ENCODE measurements at places on chromosomes 16 and 17.

DNA sequence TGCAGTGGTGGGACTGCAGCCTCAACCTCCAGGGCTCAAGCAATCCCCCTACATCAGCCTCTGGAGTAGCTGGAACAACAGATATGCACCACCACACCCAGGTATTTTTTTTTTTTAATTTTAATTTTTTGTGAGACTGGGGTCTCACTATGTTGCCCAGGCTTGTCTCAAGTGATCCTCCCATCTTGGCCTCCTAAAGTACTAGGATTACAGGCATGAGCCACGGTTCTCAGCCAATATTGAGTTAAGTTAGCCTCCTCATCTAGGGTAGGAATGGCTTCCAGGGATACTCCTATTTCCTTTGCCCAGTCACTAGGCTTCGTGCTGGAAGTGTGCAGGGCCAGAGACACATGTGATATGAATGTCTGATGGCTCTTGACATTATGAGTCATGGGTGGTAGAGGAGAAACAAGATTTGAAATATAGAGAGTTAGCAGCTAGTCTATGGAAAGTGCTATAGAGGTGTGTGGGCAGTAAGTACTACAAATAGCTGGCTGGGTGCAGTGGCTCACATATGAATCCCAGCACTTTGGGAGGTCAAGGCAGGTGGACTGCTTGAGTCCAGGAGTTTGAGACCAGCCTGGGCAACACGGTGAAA lies 8.0 kb upstream of the HES7 start:
- no peak for DNase-seq

DNA sequence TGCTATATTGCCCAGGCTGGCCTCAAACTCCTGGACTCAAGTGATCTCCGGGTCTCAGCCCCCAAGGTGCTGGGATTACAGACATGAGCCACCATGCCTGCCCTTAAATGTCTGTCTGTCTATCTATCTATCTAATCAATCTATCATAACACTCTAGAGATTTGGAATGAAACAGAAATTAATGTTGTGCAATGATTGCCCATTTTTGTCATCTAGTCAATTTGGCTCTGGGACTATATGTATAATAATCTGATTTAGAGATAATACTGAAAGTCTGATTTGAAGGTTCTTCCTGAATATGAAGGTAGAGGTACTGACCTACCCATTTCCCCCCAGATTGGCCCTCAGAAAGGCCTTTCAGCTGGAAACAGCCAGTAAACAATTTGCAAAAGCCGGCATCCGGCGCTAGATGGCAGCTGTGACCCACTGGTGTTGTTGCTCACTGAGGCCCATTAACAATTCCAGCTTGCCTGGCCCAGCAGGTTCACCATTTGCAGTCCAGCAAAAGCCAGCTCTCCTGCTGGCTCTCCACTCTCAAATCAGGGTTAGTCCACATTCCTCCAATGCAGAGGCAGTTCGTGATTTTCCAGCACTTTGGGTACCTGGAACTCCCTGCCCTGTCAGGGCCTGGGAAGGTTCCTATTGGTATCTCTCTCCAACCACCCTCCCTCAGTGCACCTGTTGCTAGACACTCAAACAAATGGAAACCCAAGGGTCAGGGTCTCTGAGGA lies 22.9 kb upstream of the C16orf87 start:
- peak; percentile 67 for DNase-seq

DNA sequence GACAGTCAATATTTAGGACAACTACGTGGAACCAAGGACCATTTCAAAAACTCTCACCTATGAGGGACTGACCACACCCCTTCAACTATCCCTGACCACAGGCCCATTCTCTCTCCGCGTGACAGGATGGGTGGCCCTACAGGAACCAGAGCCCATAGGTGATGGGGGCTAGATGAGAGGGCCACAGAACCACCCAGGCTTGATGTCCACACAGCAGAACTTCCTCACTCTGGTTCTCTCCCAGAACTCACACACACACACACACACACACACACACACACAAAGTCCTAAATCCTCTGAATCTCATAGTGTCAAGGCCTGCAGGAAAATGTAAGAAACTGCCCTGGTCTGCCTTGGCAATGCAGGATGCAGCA lies 1.5 kb downstream of the ZNF319 start:
- no peak for DNase-seq

- no peak for DNase-seq
Measured at GRCh38 chr16:26863931-26864330, 202.8 kb upstream of the C16orf82 start.

GRCh38 chr17:40326014-40326831 lies 17.2 kb downstream of the RARA start:
- no peak for DNase-seq

- no peak for DNase-seq
Measured at GRCh38 chr17:82014971-82015310, 7.7 kb downstream of the CENPX start.

- no peak for DNase-seq
Measured at GRCh38 chr17:72021417-72022041, 99.3 kb upstream of the SOX9 start.

- no peak for DNase-seq
Measured at GRCh38 chr17:50778471-50778870, 11.2 kb upstream of the ANKRD40CL start.

- no peak for DNase-seq
Measured at GRCh38 chr17:57538736-57539456, 206.2 kb downstream of the CCDC182 start.

GRCh38 chr17:13995856-13996271 lies 73.4 kb upstream of the COX10 start:
- DNase-seq = no peak

DNA sequence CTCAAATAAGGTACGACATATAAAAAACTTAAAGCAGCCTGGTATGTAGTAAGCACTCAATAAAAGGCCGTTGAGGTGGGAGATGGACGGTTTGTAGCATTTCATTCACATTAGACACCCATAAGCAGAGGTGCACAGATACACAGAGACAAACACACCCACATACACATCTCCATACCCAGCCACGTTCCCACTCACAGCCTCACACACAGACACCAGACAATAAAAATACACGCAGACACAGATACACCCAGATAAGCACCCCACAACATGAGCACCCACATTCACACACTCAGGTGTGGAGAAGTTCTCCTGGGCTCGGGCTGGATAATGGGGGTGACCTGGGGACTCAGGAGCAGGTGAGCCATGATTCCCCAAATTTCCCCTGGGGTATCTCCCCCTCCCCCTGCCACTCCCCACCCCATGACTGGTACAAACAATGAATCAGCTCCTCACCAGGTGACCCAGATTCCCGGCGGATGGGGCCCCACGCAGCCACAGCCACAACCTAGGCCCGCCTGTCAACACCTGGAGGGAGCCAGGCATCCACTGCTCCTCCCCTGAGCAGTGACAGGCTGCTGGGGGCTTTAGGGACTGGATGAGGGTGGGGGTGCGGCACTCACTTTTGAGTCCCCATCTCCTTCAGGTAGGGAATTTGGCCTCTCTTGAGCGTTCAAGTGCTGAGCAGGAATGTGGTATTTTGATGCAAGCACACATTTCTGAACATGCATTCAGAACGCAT lies 2.7 kb downstream of the DLX3 start:
- no peak for DNase-seq

DNA sequence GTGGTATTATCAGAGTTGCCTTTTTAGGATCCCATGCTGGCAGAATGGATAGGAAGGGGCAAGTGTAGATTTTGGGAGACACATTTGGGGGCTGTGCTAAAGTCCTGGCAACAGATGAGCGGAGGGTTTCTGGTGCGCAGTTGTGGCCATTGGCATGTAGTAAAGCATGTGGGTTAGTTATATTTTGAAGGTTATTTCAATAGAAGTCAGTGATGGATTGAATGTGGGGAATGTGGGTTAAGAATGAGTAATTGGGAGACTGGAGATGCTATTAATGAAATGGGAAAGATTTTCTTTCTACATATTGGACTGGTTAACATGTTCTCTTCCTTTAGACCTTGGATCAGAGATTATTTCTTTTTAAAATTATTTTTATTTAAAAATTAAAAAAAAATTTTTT lies 10.0 kb downstream of the DUS2 start:
- no peak for DNase-seq

DNA sequence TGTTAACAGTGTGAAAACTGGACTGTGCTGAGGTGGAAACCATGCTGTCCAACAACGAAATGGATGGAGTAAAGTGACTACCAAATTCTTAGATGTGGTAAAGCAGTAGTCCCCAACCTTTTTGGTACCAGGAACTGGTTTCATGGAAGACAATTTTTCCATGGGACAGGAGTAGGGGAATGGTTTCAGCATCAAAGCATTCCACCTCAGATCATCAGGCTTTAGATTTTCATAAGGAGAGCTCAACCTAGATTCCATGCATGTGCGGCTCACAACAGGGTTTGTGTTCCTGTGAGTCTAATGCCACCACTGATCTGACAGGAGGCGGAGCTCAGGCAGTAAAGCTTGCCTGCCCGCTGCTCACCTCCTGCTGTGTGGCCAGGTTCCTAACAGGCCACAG lies 11.5 kb downstream of the SLX4 start:
- DNase-seq = no peak

DNA sequence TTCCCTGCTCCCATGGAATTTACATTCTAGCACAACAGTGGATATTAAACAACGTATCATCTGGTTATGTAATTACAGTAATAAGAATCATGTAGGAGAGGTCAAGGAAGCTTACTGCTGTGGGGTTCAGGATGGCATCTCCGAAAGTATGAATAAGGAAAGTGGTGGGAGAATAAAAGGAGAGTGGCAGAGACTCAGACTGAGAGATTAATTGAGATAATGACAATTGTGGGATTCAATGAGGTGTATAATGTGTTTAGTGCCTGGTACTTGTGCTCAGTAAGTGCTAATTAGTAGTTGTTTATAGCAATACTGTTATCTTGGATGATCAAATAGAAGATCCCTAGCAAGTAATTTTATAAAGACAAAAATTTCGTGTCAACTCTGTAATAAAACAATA lies 45.3 kb downstream of the NF1 start:
- no peak for DNase-seq

DNA sequence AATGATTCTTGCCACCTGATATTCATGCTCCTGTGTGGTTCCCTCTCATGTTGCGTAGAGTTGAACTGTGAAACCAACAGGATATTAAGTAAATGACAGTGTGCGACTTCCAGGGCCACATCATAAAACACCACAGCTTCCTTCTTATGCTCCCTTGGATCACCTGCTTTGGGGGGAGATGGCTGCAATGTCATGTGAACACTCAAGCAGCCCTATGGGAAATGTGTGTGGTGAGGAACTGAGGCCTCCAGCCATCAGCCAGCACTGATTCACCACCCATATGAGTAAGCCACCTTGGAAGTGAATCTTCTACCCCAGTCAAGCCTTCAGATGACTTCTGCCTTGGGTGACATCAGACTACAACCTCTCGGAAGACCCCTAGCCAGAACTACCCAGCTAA lies 427.5 kb downstream of the UTP18 start:
- DNase-seq = no peak

DNA sequence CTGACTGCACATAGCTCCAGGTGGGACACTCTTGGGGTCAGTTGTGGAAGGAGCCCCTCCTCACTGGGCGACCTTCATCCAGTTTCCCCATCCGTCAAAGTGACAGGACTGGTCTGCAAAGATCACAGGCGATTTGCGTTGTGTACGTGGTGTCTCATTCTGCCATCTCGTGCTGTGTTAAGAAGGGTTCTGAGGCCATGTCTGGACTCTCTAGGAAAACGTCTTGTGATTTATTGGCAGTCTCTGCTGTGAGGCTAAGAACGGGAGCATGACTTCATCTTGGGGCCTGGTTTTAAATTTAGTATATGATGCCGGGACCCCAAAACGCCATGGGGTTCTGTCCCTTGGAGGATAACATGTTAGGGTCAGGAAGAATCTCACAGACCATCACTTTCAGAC lies 65.2 kb upstream of the CIBAR2 start:
- no peak for DNase-seq

- DNase-seq = no peak
Measured at GRCh38 chr17:3865176-3865575, 19.1 kb upstream of the NCBP3 start.

GRCh38 chr17:27384261-27384701 lies 72.0 kb upstream of the KSR1 start:
- DNase-seq = no peak

Data from neuronal stem cell (in vitro differentiated cells).